ENCODE measurements at places on chromosomes 4 and X. TPM values are rescaled to one million over a fixed set of nuclear protein-coding genes. Genes with fewer than 3 reads are reported as not detected.

RRAGB gene
- 29.8 TPM for total RNA-seq

ZC4H2 gene
- total RNA-seq, result 4.1 TPM

UGT2B10 gene
- total RNA-seq, result not detected

TEX13D gene
- not detected for total RNA-seq

AMOT gene
- total RNA-seq, result under 0.01 TPM

PDLIM3 gene
- total RNA-seq, result 0.68 TPM
